Stimulated activated CD4-positive, alpha-beta T cell treated with anti-CD3 and anti-CD28 coated beads, Interleukin-1b, Interleukin-23, amount 100 ng/mL, for 1 hour (primary cell): ENCODE measurements at places on chromosomes 7 and 10.

DNA sequence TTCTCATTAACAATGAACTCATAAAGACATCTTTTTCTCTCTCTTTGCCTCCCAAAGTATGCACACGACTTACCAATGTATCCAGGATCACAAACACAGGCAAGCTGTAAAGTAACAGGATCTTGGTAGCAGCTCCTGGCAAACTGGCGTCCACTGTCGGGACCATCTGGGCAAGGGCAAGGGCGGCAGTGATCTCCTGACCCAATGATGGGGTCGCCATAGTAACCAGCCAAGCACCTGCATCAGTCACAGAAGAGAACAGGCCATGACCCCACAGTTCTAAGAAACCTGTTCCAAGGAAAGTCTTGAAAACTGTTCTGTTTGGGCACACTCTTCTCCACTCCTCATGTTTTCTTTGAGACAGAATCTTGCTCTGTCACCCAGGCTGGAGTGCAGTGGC is 47.6 kb downstream of the LAMB1 start:
- DNase-seq: no peak

DNA sequence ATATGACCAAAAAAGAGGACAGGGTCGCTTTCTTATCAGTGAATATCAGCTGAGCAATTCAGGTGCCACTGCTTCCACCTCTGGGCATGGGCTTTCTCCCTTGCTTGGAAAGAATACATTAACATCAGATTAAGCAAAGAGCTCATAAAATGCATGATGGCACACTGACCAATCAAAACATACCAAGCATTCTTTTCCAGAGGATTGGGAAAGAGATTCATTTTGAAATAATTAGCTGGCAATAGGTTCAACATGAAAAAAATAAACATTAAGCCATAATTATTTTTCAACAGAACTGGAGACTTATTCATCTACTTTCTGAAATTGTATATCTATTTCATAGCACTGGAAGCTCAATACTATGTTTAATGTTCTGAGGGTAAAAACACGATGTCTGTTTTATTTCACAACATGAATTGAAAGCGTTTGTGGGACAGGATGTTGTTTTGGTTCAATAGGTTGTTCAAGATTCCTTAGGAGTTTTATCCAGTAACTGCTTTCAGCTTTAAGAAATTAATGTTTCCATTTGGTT is 53.2 kb downstream of the TFAM start:
- DNase-seq: no peak

GRCh38 chr7:2853147-2853546 is 9.0 kb upstream of the GNA12 start:
- DNase-seq: no peak

DNA sequence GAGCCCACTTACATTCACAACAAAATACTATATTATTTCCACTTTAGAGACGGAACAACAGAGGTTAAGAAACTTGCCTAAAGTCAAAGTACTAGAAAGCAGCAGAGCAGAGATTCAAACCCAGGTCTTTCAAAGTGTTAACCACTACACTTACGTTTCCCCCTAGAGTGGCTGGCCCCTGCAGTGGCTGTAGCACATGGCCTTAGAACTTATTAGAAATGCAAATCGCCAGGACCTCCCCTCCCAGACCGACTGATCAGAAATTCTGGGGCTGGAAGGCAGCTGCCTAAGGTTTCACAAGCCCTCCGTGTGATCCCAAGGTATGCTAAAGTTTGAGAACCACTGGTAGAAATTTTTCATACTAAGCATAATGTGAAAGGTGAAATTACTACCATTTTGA is 8.1 kb downstream of the MPP7 start:
- DNase-seq: no peak

DNA sequence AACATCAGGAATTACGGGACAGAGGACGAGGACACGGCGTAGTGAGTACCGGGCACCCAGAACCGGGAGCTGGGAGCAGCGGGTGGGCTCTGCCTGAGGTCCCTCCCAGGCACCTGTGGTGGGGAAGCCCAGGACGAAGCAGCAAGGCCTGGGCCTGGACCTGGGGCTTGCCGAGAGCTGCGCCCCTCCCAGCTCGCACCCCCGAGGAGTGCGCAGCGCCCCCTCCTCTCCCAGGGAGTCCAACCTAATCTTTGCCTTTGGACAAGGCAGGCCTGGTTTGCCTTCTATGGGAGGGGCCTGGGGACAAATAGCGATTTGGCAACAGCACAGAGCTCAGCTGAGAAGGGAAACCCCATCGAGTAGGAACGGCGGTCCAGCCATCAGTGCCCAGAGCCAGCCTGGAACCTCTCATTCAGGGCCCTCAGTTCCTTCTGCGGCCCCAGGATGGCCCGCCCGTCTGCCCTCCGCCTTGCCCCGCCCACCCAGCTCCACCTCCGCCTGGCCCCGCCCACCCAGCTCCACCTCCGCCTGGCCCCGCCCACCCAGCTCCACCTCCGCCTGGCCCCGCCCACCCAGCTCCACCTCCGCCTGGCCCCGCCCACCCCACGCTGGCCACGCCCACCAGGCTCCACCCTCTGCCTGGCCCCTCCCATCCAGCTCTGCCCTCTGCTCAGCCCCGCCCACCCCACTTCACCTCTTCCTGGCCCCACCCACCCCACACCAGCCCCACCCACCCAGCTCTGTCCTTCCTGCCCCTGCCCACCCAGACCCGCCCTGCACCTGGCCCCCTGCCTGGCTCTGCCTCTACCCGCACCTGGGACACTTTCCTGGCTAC is 32.5 kb upstream of the KNDC1 start:
- DNase-seq: no peak

GRCh38 chr7:112580717-112581435 is 100.1 kb downstream of the LSMEM1 start:
- DNase-seq: no peak

- DNase-seq: no peak
These were observed 21.6 kb downstream of the PITRM1 start for GRCh38 chr10:3150961-3151360.

- DNase-seq: no peak
These were observed 187.6 kb upstream of the ITGB1 start for GRCh38 chr10:33145451-33146188.

- no peak for DNase-seq
These were observed 2.0 kb downstream of the PAOX start for GRCh38 chr10:133381036-133381435.

DNA sequence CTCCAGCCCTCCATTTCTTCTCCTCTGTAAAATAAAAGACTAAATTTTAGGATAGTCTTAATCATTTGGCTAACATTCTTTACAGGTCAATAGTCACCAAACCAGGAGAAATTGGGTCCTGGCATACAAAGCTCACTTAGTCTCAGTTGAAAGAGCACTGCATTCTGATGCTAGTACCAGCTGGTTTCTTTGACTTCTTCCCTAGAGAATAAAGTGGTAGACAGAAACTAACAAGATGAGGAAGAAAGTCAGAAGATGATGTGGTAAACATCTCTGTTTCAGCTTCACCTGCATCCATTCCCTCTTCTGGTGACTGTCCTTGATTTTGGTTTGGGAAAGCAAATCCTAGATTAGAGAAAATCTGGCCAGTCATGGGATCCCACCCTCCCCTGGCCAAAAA is 37.2 kb downstream of the NKX2-3 start:
- DNase-seq: no peak

GRCh38 chr10:127034034-127034633 is 128.9 kb downstream of the DOCK1 start:
- no peak for DNase-seq

GRCh38 chr7:86972072-86972471 is 87.4 kb downstream of the ELAPOR2 start:
- no peak for DNase-seq

- no peak for DNase-seq
These were observed 251.7 kb upstream of the PITRM1 start for GRCh38 chr10:3424111-3424851.

- no peak for DNase-seq
These were observed 1.0 kb downstream of the CDK6 start for GRCh38 chr7:92835261-92835850.

DNA sequence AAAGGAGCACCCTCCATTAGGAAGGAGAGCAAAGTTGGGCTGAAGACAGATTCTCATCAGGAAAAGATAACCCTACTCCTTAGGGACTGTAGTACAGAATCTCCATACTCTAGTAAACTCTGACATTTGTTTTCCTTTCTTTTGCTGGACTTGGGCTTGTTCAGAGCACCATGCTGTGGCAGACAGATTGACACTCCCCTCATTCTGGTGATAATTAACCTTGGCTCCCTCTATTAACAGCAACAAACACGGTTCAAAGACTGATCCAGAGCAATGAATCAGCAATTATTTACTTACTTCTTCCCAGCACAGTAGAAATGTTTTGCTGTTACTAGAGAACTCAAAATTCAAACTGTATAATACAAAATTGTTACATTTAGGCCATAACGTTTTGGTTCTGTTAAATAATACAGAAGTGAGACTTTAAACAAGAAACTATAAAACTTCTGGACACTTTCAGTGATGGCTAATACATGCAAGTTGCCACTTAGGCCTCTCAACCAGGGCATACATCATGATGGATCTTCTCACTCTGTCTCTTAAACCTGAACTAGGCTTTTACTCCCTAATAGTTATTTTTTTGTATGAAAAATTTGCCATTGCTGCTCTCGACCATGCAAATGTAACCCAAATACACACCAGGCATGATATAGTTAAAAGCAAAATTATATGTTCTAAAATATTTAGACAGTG is 639.0 kb downstream of the IPMK start:
- DNase-seq: no peak

GRCh38 chr10:77715088-77715487 is 77.5 kb upstream of the KCNMA1 start:
- no peak for DNase-seq

DNA sequence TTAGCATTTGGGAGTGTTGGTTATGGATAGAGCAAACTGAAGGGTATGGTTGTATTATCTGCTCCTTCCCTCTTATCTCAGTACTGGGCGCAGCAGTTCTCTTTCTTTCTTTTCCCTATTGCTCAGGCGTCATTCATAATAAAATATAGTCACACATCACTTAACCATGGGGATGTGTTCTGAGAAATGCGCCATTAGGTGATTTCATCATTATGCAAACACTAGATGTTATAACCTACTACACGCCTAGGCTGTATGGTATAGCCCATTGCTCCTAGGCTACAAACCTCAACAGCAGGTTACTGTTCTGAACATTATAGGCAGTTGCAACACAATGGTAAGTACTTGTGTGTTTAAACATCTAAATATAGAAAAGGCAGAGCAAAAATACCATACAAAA is 401.7 kb downstream of the EXOC4 start:
- no peak for DNase-seq

DNA sequence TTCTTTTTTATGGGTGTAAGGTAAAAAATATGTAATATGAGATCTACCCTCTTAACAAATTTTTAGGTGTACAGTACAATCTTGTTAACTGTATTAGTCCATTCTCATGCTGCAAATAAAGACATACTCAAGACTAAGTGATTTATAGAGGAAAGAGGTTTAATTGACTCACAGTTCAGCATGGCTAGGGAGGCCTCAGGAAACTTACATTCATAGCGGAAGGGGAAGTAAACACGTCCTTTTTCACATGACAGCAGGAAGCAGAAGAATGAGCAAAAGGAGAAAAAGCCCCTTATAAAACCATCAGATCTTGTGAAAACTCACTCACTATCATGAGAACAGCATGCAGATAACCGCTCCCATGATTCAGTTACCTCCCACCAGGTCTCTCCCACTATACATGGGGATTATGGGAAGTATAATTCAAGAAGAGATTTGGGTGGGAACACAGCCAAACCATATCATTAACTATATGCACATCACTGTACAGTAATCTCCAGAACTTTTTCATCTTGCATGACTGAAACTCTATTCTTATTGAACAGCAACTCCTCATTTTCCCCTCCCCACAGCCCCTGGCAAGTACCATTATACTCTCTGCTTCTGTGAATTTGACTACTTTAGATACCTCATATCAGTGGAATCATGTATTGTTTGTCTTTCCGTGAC is 127.4 kb downstream of the WNT2 start:
- no peak for DNase-seq

GRCh38 chr10:110529596-110530011 is 31.9 kb downstream of the DUSP5 start:
- no peak for DNase-seq

- DNase-seq: no peak
These were observed 169.3 kb upstream of the BET1 start for GRCh38 chr7:94173436-94173835.

DNA sequence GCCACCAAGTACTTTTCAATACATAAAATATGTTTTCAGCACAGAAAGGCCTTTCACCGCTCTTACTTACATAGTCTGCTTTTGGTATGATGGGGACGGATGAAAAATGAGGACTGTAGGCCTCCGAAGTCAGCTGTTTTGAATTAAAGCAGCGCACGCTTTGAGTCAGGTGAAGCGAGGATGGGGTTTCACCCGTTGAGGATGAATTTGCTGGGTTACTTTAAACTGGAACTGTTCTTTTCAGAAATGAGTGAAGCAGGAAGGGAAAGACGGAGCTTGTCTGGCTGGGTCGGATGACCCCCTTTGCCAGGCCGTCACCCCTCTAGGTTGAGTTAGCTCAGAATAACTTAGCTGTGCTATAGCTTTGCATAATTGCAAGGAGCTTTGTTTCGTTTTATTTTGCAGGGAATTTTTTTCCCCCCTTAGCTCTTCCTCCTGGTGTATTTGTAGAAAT is 40.0 kb downstream of the CUX1 start:
- no peak for DNase-seq
